ENCODE measurements at places on chromosomes 6 and 20.

DNA sequence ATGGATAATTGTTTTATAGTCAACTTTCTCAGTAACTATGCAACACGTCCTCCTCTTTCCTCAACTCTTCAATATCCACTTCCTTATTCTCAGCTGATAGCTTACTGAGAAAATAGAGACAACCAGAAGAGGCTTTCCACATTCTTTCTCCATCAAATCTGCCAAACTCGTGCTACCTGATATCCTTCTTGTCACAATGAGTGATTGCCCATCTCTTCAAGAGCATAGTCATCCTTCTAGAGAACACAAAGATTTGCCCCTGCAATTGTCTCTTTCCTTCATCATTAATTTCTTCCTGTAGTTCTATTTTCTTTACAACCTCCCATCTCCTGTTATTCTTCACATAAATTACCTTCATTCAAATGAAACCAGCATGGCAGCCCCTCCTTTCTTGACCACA, 75.9 kb upstream of the RGS17 start:
- no peak for DNase-seq

GRCh38 chr20:14553774-14554534, 216.5 kb upstream of the FLRT3 start:
- DNase-seq, result no peak

- no peak for DNase-seq
Observed at GRCh38 chr6:152893187-152893586, 89.7 kb downstream of the FBXO5 start.

- no peak for DNase-seq
Observed at GRCh38 chr20:51802170-51802751, at the start of gene SALL4. SALL4 (minus strand) TSS chr20:51802521; CDS start chr20:51802408, 113 bp downstream.

DNA sequence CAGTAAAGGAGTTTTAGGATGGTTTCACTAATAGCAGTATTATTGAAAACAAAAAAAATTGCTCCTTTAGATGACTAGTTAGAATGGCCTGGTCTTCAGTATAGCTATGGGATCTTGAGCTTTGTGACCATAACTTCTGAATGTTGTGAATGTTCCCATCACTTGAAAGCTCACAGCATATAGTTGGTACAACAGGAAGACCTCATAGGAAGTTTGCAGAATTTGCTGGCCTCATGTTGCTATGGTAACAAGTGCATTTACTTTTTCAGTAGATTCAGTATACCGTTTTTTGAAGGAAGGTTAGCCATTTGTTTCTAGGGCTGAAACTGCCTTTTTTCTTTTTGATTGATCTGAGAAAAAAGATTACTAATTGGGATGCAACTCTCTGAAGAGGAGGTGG, 8.3 kb downstream of the PHF3 start:
- no peak for DNase-seq

- DNase-seq, result no peak
Observed at GRCh38 chr6:68976260-68976659, 341.2 kb downstream of the ADGRB3 start.

DNA sequence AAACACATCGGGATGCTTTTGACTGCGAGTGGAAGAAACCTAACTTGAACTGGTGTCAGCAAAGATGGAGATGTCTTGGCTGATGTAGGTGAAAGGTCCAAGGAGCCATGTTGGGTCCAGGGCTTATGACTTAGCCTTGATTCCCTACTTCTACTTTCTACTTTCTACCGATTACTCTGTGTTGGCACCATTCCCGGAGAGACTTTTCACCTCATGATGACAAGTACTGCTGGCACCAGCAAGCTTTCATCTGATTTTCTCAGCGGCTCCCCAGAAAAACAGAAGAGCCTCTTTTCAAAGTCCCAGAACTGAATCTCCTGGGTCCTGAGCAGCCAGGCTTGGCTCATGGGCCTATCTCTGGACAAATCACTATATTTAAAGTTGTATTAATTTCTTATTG, 4.9 kb upstream of the EDN3 start:
- DNase-seq, result no peak

- DNase-seq, result no peak
Observed at GRCh38 chr20:62344782-62345181, 22.3 kb downstream of the LAMA5 start.

- DNase-seq, result no peak
Observed at GRCh38 chr6:143149771-143150170, 89.1 kb downstream of the AIG1 start.

GRCh38 chr6:112004201-112005012, 49.5 kb upstream of the CCN6 start:
- DNase-seq, result no peak

DNA sequence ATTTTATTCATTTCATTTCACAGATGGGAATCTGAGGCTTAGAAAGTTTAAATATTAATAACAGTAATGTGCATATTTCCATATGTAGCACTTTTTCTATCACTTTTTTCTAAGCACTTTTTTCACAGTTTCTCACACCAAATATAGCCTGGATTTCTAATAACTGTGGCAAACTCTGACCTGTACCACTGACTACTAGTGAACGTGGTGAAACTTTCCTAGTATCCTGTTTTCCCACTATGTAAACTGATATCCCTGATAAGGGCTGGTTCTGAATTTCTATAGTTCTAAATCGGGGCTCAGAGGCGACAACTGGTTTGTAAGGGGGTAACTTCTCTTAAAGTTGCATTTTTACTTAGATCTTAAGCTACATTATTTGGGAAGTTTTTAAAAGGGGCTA, 32.6 kb downstream of the MAP7 start:
- DNase-seq, result no peak

DNA sequence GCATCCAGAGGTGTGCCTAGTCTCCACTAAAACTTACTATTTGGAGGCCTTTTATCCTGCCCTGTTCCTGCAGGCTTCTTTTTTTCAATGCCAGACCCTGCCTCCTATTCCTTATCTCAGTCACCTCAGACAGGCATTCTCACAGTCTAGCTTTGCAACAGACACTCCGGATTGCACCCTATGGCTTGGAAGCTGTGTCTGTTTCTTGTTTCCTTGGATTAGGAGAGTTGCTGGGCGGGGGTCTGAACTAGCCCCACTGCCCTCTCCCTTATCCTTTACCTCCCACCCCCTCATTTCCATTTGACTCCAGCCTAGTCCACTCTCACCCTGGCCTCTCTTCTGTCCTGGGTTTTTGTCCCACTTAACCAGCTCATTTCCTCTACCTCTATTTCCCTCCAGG, 228.1 kb upstream of the CITED2 start:
- no peak for DNase-seq

- DNase-seq, result no peak
Observed at GRCh38 chr6:82178077-82178758, 69.3 kb downstream of the IBTK start.

- peak; percentile 48 for DNase-seq
Observed at GRCh38 chr6:4134841-4135664, at the start of gene ECI2. ECI2 (minus strand) TSS chr6:4135575; CDS start chr6:4135560, 15 bp downstream.

- no peak for DNase-seq
Observed at GRCh38 chr20:36017048-36017951, 48.9 kb downstream of the CNBD2 start.

GRCh38 chr6:5942591-5942990, 64.1 kb downstream of the NRN1 start:
- no peak for DNase-seq

DNA sequence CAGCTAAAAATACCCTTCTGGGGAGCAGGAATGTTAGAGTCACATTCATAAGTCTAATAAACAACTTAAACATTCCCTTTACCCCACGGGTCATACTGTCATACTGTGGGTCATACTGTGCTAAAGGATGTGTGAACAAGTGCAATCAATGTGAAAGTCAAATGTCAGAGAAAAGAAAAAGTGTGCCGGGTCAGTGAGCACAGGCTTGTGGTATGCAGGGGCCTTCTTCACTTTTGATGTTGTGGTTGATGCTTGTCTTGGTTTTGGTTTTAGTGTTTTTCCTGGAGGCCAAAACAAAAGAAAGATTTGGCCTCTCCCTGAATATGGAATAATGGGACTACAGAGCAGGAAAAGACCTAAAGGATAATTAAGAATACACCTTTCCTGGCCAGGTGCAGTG, 267.9 kb upstream of the PLN start:
- no peak for DNase-seq

DNA sequence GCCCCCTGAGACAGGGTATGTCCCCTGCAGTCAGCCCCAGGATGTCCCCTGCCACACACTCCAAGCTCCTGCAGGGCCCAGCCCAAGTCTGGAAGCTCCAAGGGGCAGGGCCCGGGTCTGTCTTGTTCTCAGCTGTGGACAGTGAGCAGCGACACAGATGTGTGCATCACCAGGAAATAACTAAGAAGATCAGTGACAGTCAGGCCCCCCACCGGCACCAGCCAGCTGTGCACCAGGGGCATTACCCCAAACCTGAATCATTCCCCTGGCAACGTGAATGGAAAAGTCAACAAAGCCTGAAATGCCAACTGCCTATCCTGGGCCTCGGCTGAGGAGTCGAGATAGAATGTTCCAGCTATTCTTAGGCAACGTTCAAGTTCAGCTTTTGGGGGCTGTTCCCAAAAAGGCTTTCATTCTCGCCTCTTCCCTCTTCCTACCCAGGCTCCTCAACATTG, 105.0 kb downstream of the PREX1 start:
- DNase-seq, result no peak

DNA sequence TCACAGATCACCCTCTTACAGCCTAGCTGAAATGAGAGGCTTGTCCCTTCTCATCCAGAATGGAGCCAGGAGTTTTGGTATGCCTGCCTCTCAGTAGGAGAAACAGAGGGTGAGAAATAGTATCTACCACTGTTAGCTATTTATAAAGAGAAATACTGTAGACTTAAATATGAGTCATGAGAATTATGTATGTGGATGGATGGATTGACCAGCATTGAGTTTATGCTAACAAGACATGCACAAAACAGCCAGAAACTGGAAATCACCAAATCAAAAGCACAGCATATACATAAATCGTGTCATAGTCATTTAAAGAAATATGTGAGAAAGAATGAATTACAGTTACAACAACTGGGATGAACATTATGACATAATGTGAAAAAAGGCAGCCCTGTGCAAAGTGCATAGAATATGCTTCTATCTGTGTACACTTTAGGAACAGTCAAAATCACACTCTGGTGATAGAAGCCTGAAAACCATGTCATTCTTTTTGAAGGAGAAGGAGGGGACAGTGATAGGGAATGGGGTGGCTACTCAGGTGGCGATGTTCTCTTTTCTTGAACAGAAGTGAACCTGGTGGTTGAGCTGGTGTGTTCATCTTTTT, 79.8 kb upstream of the KIF25 start:
- no peak for DNase-seq

- DNase-seq, result no peak
Observed at GRCh38 chr6:38570750-38571149, 69.0 kb downstream of the BTBD9 start.
